Dorsolateral prefrontal cortex (tissue), 122 donors: ENCODE measurements at places on chromosomes 1 and 21. TPM values are rescaled to one million over a fixed set of nuclear protein-coding genes. Genes with fewer than 3 reads are reported as not detected.

The AADACL4 gene
- not detected for total RNA-seq

The A3GALT2 gene
- total RNA-seq: not detected

The RGS13 gene
- not detected for total RNA-seq

The FCRL5 gene
- total RNA-seq: not detected

The ANGPTL1 gene
- total RNA-seq: 4.4 TPM

The ETV3L gene
- 0.63 TPM for total RNA-seq

The MATN1 gene
- total RNA-seq: 0.62 TPM

The PCAT6 gene
- 1.5 TPM for total RNA-seq

The EFHD2 gene
- 79.0 TPM for total RNA-seq

GRCh38 chr1:170594066-170594626 is 62.2 kb downstream of the GORAB start:
- DNase-seq: no peak

DNA sequence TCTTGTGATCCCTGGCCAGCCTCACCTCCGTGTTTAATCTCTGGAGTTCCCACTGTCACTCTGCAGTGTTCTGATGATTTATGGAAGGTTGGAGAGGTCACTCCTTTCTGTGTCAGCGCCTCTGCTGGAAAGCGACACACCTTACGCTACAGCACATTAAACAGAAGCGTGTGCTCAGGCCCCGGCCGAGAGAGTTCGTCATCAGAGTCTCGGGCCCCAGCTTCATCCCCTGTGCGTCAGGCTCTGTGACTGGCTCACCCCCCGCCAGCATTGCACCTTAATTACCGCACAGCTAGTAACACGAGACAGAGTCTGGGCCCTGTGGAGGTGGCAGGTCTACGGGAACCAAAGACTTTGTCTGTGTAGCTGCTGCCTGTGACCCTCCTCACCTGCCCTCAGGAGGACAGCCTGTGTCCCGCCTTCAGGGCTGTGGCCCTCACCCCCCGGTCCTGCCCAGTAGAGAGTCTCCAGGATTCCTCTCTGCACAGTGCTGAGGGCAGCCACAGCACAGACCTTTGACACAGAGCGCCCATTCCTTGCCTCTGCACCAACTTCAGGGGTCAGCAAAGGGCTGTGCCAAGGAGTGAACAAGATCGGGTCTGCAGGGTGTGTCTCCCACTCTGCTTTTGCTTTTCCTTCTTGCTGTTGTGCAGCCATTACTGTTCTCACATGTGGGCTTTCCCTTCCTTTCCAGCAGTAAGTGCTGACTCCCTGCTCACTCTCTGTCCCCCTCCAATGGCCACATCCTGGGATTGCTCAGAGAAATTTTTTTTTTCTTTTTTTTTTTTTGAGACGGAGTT is 157.6 kb downstream of the PGBD5 start:
- no peak for DNase-seq

GRCh38 chr1:88659552-88659951 is 24.5 kb upstream of the PKN2 start:
- DNase-seq: no peak

GRCh38 chr21:34878940-34879339 is 170.2 kb downstream of the RUNX1 start:
- DNase-seq: no peak

DNA sequence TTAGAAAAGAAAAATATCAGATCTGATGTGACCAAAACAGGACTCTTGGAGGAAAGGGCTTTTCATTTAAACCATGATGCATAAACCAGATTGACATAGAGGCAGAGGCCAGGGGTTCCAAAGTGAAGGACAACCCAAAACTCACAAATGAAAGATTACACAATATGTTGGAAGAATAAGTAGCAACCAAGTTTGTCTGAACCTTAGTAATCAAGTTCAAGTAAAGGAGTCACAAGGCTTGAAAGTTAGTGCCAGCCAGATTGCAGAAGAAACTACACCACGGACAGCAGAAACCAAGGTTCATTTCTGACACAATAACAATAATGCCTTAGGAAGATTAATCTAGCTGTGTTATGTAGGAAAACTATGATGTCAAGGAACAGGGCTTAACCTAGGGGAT is 124.6 kb downstream of the ZC3H11B start:
- no peak for DNase-seq

DNA sequence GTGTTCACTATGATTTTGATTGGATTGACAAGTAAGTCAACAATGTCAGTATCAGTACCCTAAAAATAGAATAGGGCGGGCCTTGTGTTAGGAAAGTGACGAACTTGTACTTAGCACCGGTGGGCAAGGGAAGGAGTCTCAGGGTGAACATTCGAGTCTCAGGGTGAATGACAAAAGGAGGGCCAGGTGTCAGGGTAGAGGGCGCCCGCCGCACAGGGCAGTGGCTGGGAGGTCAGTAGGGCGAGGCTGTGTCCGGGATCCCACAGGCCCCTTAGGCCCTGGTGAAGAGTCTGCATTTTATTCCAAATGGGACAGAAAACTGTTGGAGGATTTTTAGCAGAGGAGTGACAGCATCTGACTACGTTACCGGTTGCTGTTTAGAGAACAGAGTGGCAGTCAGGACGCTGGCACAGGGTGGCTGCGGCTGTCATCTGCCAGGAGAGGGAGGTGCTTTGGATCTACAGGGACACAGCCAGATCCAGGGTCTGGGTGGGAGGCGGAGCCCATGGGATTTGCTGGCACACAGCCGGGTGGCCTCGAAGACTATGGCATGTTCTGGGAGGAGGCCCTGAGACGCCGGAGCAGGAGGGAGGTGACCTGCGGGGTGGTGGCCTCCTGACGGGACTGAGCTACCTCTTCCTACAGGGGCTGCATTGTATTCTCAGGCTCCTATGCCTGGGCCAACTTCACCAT is 11.0 kb downstream of the AGTRAP start:
- DNase-seq: no peak

DNA sequence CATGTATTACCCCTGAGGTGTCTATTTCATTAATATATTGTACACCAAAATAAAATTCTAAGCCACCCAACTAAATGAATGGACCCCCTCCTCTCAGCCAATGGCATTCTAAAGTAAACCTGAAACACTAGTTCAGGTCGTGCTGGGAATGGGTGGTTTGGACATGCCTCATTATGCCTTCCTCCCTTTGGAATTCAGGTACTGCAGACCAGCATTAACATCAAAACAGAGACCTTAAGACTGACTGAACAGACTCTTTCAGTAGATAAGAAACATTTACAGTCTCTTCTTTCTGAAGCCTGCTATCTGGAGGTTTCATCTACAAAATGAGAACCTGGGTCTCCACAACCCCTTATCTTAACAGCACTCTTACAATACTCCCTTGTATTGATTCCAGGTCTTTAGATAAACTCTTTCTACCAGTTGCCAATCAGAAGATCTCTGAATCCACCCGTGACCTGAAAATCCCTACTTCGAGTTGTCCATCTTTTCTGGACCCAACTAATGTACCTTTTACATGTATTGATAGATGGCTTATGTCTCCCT is 93.6 kb downstream of the PKN2 start:
- DNase-seq: no peak

GRCh38 chr1:66357478-66358197 is 176.3 kb upstream of the SGIP1 start:
- DNase-seq: no peak

DNA sequence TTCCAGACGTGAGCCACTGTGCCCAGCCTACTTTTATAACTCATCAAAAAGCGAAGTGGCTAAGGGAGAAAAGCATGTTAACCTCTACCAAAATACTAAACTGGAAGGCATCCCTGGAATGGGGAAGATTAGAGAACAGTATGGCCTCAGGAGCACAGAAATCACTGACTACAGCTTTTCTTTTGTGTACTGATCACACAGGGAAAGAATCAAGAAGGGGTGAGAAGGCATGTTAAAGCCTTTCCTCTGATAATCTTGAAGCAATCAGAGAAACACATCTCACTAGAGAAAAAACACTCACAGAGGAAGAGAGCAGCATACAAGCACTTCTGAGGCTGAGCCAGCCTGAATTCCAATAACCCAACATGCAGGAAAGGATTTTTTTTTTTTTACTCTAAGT is 10.7 kb downstream of the PCAT6 start:
- DNase-seq: no peak

GRCh38 chr21:42850866-42851391 is 28.4 kb downstream of the WDR4 start:
- peak; percentile 27 for DNase-seq

- no peak for DNase-seq
Measured at GRCh38 chr1:89087241-89087640, 22.2 kb upstream of the GBP1 start.

- no peak for DNase-seq
Measured at GRCh38 chr21:17612023-17612564, 607 bp downstream of the BTG3 start.

GRCh38 chr21:36027347-36027746 is 33.0 kb downstream of the SETD4 start:
- DNase-seq: no peak

DNA sequence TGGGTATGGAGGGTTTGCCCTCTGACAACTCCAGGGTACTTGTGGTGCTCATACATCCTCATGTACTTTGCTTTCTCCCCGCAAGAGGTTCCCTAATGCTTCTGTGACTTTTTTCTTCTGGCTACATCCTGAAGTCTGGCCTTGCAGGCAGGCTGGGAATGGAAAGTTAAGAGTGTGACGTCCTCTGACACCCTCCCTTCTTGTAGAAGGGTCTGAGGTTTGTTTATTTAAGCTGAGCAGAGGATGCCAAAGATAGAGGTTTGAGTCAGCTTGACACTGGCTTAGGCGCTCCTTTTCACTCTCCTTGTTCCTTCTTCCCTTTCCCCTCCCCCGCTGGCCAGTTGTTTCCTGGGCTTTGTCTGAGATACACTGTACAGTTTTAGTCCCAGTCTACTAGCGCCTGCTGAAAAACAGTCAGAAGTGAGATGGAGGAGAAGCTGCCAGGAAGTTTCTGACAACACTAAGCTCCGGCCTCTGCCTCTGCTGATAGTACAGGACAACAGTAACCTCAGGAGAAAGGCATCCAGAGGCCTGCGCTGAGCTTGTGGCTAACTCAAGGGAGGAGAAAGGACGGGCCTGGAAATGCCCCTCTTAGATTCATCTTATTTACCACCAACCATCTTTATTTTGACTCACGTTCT is at the start of gene MACF1:
Gene MACF1, plus strand, starts transcription at position 255 of the 641 bp plus-strand sequence. Its CDS starts 328 bp downstream, at position 583.
- DNase-seq: no peak

GRCh38 chr1:39657923-39658485 is 13.9 kb downstream of the NT5C1A start:
- DNase-seq: peak; percentile 39

DNA sequence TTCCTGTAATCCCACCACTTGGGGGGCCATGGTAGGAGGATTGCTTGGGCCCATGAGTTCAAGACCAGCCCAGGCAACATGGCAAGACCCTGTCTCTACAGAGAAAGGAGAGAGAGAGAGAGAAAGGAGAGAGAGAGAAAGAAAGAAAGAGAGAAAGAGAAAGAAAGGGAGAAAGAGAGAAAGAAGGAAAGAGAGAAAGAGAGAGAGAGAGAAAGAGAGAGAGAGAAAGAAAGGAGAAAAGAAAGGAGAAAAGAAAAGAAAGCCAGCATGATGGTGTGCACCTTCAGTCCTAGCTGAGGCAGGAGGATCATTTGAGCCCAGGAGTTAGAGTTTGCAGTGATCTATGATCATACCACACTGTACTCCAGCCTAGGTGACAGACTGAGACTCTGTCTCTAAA is 82.8 kb downstream of the DISP3 start:
- no peak for DNase-seq

- DNase-seq: no peak
Measured at GRCh38 chr1:84800090-84801073, 92.6 kb downstream of the LPAR3 start.

- DNase-seq: no peak
Measured at GRCh38 chr1:207069061-207069460, 16.0 kb downstream of the PFKFB2 start.

- DNase-seq: no peak
Measured at GRCh38 chr1:46757956-46758528, 39.1 kb upstream of the EFCAB14 start.

DNA sequence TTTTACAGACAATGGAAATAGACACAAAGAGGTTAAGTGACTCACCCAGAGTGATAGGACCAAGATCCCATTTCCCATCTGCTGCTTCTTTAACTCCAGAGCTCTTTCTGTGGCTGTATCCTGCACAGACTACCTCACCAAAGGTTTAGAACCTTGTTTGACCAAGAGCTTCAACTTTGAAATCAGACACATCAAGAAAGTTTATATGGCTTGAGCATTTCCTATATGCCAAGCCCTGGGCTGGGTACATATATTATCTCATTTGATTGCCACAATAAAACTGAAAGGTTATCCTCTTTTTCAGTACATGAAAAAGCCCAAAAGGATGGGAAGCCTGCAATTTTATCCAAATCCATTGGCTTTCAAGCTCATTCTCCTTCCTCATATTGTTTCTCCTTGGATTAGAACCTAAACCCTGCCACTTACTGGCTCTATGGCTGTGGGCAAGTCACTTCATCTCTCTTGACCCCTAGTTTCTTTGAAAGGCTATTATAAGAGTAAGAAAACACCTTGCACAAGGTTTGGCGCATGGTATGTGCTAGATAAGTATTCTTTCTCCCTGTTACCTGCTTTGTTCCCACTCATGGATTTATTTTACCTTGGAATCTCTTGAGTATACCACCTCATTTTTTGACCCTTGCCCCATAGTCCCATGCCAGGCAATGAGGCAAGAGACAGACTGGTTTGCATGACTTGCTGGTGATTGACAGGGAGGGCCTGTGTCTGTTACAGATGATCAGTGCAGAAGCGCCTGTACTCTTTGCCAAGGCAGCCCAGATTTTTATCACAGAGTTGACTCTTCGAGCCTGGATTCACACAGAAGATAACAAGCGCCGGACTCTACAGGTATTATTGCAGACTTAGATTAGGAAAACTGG is 34.5 kb upstream of the KCNQ4 start:
- DNase-seq: no peak

- DNase-seq: no peak
Measured at GRCh38 chr1:41653574-41653973, 169.1 kb upstream of the EDN2 start.

GRCh38 chr1:111236806-111237205 is 9.3 kb downstream of the CHI3L2 start:
- no peak for DNase-seq

- no peak for DNase-seq
Measured at GRCh38 chr1:163656095-163656759, 334.5 kb downstream of the NUF2 start.

GRCh38 chr1:150271291-150271959 is 1.2 kb upstream of the C1orf54 start:
- no peak for DNase-seq

- DNase-seq: no peak
Measured at GRCh38 chr1:38624336-38625039, 235.1 kb downstream of the RRAGC start.
